ENCODE measurements at places on chromosomes 16 and 17.

GRCh38 chr16:57600048-57600835, 28.2 kb upstream of the ADGRG1 start:
- DNase-seq: peak; percentile 24

DNA sequence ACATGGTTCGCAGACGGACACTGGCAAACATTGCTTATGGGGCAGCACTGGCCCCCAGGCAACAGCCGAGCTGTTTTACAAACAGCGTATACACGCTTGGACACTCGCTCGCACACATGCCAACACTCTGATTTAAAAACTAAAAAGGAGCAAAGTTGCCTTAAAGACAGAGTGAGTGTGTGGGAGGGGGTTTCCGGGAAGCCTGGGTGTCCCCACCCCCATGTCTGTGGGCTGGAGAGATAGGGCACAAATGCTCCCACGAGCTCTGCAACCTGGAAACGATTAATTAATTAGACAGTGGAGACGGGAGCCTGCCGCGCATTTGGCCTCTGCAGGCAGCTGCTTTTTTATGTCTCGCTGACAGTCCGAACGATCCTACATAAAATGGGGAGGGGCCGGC, 107.9 kb upstream of the ZNF469 start:
- peak; percentile 44 for DNase-seq

- DNase-seq: no peak
Observed at GRCh38 chr17:49165143-49165542, 32.6 kb downstream of the B4GALNT2 start.

GRCh38 chr17:57620576-57620975, 124.5 kb downstream of the CCDC182 start:
- DNase-seq: no peak

GRCh38 chr17:59151591-59151990, 3.4 kb downstream of the SKA2 start:
- DNase-seq: no peak

GRCh38 chr16:1019231-1020090, 37.9 kb downstream of the SOX8 start:
- DNase-seq: peak; percentile 23

- no peak for DNase-seq
Observed at GRCh38 chr17:36501963-36502362, 15.5 kb downstream of the ZNHIT3 start.

GRCh38 chr17:1750628-1751027, 8.0 kb downstream of the SERPINF2 start:
- no peak for DNase-seq

- DNase-seq: no peak
Observed at GRCh38 chr17:79306424-79307318, 232.0 kb downstream of the ENGASE start.

- no peak for DNase-seq
Observed at GRCh38 chr17:57260325-57261083, 4.2 kb downstream of the MSI2 start.

DNA sequence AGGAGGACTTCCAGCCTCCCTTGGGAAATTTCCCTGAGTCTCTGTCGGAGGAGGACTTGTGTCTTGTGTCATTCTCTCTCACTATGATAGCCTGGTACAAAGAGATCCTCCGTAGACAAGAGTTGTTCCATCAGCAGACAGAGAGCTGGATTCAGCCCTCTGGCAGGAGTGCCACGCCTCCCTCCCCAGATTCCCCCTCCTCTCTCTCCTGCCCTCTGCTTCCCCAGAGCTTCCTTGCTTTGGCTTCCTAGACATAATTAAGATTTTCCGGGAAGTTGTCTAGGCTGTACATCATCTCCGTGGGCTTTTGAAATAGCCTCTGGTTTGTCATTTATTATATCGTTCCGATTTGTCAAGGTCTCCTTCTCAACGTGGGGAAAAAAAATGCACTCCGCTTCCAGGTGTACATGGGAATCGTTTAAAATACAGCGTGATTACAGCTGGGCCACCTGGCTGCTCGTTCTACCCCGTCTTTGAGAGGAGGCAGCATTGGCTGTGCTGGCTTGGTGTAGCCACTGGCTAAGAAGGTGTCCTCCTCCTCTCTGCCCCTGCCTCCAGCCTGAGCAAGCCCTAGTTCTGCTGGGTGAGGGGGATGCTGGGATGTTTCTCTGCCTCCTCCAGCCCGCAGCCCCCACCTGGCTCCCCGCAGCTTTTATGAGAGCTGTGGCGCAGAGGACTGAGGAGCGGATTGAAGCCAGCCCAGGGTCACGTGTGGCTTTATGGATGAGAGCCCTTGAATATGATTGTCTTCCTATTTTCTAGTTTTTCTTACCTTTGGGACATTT, 282.5 kb downstream of the SNX29 start:
- no peak for DNase-seq

DNA sequence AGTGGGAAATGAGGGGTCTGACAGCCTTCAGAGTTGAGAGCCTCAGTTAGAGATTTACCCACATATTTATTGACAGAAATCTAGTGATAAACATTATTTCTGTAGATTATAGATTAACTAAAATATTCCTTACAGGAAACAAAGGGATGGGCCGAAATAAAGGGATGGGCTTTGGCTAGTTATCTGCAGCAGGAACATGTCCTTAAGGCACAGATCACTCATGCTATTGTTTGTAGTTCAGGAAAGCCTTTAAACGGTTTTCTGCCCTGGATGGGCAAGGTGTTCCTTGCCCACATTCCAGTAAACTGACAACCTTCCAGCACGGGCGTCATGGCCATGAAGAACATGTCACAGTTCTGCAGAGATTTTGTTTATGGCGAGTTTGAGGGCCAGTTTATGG, 154.8 kb upstream of the TOM1L1 start:
- DNase-seq: no peak

DNA sequence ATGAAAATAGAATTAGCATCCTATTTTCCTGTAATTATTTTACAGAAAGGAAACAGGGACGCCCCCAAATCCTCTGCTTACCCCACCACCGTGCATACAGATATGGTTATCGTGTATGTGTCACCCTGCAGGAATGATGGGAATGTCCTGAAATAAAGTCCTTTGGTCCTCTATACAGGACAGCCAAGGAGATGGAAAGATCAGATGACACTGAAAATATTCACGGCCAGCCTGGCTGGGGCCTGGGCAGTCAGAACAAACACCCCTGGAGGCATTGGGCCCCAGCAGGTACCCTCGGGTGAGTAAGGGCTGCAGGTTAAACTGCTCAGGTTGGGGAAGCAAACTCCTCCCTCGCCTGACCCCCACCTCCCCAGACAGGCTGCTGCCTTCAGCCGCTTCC, 368.0 kb downstream of the FOXL1 start:
- DNase-seq: peak; percentile 61

- no peak for DNase-seq
Observed at GRCh38 chr17:67411397-67411796, 34.3 kb downstream of the PITPNC1 start.
